Fibroblast of the aortic adventitia (primary cell): ENCODE measurements at places on chromosomes 6 and 20.

- DNase-seq, result no peak
Observed at GRCh38 chr20:52941808-52942207, 30.4 kb upstream of the TSHZ2 start.

GRCh38 chr20:17818187-17818586, 118.4 kb downstream of the BANF2 start:
- no peak for DNase-seq

GRCh38 chr20:32444474-32445220, 86.5 kb downstream of the ASXL1 start:
- no peak for DNase-seq

DNA sequence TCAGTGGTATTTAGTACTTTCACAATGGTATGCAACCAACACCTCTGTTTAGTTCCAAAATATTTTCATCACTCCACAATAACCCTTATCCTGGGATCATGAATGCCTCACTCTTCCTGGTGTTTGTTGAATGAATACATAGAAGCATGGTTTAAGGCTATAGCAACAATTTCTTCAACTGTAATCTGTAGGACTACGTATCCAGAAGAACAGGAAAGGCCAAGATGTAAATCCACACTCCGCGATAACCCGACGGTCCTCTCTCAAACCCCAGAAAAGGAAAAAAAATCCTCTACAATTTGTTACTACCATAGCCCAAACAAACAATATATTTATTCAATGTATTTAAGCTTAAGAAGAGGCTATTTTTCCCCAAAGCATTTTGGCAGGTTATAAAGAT, 141.4 kb upstream of the SALL4 start:
- DNase-seq, result no peak

DNA sequence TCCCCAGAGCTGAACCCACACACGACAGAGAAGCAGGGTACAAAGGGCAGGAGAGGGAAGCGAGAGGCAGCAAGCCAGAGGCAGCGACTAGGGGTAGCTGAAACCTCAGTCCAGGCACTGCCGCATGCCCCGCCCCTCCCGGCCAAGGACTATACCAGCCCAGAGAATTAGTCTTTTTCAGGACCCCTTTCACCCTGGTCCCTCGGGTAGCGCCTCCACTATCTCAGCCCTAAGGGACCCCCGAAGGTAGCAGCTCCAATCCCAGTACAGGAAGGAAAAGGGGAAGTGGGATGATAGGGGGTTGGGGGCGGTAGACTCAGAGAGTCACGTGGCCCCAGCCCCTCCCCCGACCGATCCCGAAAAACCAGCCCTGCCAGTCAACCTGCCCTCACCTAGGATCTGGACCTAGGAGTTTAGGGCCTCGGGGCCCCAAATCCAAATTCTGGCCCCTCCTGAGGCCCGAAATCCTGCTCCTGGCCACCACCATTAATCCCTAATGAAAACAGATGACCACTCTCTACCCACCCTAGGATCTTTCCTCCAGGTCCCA, 1.3 kb downstream of the RGL2 start:
- no peak for DNase-seq

DNA sequence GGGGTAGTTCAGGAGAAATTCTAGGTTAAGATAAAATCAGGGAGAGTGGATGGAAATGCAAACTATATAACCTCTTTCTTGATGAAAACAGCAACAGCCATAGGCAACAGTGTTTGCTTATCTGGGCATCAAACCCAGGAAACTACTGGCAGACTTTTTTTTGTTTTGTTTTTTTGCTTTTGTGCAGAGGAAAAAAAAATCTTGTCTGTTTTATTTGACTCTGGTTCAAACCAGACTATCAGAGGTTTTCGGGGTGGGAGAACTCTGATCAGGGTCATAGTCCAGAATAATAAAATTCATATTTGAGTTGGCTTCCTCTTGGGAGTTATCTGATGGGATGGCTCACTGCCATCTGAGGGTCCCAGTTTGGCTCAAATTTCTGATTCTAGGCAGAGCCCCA, 88.8 kb upstream of the ZNFX1 start:
- DNase-seq, result no peak

GRCh38 chr6:129842881-129843409, 18.2 kb downstream of the TMEM244 start:
- no peak for DNase-seq

DNA sequence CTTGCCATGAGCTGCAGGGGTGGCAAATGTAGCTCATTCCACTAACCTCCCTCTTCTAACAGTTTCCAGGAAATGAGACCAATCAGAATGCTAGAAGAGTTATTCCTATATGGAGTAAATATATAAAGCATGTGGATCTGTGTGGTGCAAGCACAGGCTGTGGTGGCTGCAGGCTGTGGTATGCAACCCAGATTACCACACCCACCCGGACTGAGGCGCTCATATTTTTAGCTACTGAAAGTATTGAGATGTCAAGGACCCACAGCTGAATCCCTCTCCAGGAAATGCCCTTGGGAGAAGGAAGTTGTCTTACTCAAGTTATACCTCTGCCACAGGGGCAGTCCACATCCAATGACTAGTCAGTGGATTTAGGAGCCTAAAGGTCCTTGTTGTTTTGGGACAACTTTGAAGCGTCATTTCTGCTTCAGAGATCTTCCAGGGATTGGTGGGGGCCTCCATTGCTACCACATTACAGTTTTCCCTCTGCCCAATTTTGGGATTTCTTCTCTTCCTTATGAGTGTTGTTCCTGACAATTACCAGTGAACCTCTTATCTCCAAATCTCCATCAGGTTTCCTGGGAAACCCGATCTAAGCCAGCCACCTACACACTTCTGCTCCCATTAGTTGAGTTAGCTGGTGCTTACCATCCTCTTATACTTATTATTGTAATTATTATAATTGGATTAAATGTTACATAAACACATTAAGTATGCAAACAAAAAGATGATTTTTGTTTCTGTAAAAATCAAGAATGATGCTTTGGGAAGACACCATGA, 12.1 kb upstream of the REPS1 start:
- DNase-seq, result no peak

DNA sequence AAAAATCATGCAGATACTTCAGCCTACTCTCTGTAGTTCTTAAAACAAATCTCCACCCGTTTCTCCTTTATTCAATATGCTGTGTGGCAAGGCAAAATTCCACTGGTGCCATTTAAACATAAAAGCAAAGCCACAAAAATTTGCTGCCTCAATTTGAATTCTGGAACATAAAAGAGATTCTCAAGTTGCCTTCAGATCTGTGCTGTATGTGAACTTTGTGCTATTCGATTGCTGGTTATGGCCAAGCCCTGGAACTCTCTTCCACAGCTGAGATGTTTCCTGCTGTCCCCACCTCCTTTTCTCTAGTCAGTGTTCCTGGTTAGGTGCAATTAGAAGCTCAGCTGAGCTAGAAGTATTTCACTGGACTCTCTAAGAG, 395.3 kb upstream of the BTBD3 start:
- no peak for DNase-seq

DNA sequence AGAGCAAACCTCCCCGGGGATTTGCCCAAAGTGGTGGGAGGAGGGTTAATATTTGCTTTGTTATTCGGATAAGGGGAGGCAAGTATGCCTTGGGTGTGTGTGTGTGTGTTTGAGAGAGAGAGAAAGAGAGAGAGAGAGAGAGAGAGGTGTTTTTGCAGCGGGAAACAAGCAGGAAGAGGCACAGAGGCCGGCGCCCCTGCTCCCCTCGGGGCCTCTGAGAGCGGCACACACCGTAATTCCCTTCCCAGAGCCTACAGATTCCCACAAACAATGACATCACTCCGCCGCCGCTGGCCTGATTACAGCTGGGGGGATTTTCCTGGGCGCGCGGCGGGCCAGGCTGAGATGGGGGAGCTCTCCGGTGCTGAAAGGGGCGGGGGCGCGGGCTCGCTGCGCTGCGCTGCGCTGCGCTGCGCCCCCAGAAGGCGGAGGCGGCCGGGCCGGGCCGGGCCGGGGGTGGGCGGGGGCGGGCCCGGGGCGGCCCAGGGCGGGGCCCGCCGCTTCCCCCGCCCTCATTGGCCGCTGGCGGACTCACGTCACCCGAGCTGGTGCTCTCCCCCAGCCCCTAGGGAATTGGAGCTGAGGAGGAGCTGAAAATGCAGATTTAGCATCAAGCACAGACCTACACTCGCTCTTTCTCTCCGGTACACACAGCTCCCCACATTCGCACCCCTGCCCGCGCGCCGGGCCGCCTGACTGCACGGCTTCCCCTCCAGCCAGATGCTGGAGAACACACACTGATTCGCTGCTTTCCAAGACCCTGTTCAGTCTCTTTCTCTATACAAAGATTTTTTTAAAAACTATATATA, at the start of gene PCSK2:
Gene PCSK2 (plus strand): TSS at position 631 of the 809 bp plus-strand sequence. CDS start 266 bp downstream, outside the sequence.
- peak; percentile 15 for DNase-seq

GRCh38 chr20:31485450-31486339, 10.6 kb downstream of the REM1 start:
- DNase-seq, result peak; percentile 54

GRCh38 chr6:37565267-37566110, 65.8 kb upstream of the CCDC167 start:
- DNase-seq, result no peak

DNA sequence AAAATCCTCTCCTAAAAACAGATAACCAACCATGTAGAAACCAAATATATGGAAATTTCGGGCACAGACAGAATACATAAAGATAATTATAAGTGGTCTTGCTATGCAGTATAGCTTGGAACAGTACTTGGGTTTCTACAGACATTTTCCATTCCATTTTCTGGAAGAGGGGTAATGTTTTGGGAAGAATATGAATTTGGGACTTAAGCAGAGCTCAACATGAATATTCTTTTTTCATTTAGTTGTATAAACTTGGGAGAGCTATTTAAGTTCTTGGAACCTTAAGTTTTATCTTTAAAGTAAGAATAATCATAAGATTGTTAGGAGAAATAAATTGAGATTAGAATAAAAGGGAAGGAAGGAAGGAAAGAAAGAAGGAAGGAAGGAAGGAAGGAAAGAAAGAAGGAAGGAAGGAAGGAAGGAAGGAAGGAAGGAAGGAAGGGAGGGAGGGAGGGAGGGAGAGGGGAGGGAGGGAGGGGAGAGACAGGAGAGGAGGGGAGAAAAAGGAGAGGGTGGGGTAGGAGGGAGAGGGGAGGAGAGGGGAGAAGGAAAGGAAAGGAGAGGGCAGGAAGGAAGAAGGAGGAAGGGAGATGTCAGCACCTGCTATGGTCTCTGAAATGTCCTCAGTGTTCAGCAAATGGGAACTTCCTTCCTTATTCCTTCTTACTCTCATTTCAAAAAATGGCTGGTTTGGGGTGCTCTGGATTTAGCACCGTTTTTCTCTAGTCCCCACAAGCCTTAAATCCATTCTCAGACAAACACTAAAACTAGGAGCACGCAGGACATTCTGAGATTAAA, 248.3 kb downstream of the LY86 start:
- DNase-seq, result no peak

- DNase-seq, result no peak
Observed at GRCh38 chr20:11642866-11643265, 274.8 kb upstream of the BTBD3 start.

- no peak for DNase-seq
Observed at GRCh38 chr6:11411593-11411992, 126.0 kb upstream of the TMEM170B start.

DNA sequence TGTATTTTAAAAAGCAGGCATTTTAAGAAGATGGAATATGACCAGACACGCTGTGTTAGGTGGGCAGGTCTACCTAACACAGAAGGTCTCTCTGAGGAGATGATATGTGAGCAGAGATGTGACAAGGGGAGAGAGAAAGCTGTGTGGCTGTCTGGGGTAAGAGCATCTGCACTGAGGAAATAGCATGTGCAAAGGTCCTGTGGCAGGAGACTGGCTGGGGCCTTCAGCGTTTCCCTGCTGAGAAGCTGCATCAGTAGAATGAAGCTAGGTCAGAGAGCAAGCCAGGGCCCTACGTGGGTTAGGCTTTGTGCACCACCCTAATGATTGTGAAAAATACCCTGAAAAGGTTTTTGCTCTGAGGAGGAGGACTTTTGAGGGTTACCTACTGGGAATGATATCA, 87.0 kb downstream of the TXNDC5 start:
- no peak for DNase-seq

GRCh38 chr6:54698974-54699373, 147.6 kb upstream of the FAM83B start:
- DNase-seq, result no peak

- DNase-seq, result no peak
Observed at GRCh38 chr6:69105288-69105687, 470.2 kb downstream of the ADGRB3 start.

DNA sequence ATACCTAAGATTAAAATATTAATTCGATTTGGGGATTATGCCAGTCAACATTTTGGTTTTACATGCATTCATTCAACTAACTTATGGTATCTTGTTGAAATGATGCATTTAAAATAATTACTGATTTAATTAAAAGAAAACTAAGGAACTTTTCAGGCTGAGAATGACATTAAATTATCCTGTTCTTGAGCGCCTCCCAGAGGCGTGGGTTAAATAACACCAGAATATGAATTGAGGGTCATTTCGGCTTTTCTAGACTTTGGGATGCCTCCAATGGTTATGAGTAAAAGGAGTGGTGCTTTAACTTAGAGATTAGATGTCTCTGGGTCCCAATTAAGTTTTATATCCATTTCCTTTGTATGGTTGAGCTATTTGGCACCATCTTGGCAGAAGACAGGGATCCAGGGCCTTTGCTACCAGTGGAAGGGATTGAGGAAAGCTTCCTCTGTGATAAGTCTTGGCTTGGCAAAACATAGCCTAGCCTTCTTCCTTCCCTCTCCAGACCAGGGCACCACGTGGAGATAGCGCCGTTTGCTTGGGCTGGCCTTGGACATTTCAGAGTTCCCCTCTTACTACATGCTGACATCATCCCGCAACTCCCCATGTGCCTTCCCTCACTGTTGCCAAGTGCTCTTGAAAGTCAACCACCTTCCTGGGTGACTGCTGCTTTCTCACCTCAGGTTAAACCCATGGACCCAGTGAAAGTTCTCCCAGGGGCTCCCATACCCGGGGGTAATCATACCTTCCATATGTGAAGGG, 28.7 kb downstream of the GNAS start:
- DNase-seq, result no peak

DNA sequence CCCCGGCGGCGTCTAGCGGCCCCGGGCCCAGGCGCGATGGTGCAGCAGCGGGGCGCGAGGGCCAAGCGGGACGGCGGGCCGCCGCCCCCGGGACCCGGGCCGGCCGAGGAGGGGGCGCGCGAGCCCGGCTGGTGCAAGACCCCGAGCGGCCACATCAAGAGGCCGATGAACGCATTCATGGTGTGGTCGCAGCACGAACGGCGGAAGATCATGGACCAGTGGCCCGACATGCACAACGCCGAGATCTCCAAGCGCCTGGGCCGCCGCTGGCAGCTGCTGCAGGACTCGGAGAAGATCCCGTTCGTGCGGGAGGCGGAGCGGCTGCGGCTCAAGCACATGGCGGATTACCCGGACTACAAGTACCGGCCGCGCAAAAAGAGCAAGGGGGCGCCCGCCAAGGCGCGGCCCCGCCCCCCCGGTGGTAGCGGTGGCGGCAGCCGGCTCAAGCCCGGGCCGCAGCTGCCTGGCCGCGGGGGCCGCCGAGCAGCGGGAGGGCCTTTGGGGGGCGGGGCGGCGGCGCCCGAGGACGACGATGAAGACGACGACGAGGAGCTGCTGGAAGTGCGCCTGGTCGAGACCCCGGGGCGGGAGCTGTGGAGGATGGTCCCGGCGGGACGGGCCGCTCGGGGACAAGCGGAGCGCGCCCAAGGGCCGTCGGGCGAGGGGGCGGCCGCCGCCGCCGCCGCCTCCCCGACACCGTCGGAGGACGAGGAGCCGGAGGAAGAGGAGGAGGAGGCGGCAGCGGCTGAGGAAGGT, 715 bp downstream of the SOX12 start:
- peak; percentile 56 for DNase-seq
